ENCODE measurements at places on chromosomes 5 and 9.

DNA sequence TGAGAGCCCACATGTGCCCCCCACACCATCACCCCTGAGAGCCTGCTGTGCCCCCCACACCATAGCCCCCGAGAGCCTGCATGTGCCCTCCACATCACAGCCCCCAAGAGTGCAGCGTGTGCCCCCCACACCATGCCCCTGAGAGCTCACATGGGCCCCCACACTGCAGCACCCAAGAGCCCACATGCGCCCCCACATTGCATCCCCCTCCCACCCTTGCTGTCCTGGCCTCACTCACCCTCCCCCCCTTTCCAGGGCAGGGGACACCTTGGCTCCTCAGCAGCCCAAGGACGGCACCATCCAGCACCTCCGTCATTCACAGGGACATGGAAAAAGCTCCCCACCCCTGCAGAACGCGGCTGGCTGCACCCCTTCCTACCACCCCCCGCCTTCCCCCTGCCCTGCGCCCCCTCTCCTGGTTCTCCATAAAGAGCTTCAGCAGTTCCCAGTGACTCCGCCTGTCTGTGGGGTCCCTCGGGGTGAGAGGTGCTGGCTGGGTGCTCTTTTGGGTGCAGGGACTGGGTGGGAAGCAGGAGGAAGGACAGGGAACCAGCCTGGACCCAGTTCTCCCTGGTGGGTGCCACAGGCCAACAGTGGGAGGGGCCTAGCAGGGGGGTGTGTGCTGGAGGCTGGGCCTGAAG, 5.0 kb downstream of the LCN1 start:
- DNase-seq: no peak

- DNase-seq: no peak
Measured at GRCh38 chr9:75709698-75710097, 180.8 kb upstream of the PCSK5 start.

DNA sequence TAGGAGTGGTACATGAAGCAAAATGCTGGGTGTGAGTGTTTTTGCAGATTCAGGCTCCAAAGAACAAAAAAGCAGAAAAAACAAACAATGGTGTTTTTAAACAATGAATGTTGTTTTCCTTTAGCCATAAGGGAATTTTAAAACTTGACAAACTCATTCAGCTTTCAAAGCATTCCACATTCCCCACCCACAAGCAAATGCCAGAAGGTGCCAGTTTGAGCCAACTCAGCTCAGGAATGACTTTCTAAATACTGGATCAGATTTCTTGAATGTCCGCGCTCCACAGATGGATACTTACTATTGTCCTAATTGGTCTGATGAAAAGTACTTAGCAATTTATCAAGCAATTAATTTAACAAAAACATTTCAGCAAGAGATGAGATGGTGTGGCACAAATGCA, 12.9 kb upstream of the MOB3B start:
- peak; percentile 31 for DNase-seq

DNA sequence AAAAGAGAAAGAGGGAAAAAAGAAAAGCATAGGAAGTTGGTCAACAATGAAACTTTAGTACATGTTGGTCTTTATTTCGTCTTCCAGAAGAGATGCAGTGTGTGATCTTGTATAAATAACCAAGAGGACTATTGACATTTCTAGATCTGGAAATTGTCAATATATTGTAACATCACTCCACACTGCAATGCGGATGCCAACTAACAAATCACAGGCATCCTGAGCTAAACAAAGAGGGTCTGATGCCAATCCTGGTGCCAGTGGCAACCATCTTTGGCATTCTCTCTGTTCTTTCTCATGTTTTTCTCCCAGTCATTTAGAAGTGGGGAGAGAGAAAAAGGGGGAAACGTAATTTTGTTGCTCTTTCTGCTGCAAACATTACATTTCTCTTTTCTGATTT, 9.7 kb downstream of the NFIB start:
- DNase-seq: no peak

DNA sequence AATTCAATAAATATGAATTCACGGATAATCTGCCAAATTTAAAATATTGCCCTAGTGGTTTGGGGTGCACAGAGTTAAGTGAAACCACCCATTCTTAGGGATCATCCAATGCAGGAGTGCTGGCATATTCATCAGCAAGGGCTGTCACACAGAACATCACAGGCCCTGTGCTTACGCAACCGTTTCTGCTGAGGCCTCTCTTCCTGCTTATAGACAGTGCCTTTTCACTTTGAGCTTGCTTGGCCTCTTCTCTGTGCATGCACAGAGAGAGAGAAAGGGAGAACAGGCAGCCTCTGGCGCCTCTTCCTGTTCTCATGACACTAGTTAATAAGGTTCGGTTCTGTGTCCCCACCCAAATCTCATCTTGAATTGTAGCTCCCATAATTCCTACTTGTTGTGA, 366.3 kb downstream of the ICE1 start:
- no peak for DNase-seq

GRCh38 chr9:84271921-84272556, 68.5 kb downstream of the SLC28A3 start:
- DNase-seq: no peak

GRCh38 chr5:134422791-134423365, 11.2 kb upstream of the CDKN2AIPNL start:
- no peak for DNase-seq

DNA sequence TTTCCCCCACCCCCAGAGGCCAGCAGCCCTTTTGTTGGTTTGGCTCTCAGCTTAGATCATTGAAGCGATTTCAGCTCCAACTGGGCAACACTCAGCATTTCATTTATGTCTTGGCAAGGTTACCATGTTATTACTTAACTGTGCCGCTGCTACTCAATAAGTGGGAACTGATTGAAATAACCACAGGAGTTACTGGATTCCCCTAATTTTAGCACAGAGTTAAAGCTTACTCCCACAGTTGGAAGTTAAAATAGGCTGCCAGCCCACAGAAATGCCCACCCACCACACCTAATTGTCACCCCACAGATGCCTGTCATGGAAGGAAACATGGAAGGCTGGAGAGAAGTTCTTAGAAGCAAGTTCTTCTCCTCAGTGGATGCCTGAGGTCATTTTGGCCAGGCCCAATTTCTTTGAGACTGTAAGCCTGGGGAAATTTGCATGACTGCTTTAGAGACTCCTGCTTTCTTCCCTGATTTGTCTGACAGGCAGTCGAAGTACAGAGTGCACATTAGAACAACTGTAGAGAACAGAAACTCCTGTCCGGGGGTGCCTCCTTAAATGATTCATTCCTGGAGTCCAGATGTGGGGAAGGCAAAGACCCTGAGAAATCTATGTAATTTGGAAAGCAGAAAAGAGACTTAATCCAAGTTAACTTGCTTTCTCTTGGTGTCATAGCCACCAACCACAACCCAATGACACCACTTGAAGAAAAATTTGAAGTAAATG, 370.0 kb downstream of the ZSWIM6 start:
- no peak for DNase-seq

- DNase-seq: no peak
Measured at GRCh38 chr5:111364992-111365391, 140.8 kb downstream of the CAMK4 start.

- no peak for DNase-seq
Measured at GRCh38 chr5:68086439-68086838, 129.1 kb upstream of the PIK3R1 start.
